ENCODE measurements at places on chromosomes 1 and 21.

- no peak for DNase-seq
Observed at GRCh38 chr1:209601809-209602657, 18.5 kb downstream of the CAMK1G start.

- DNase-seq, result no peak
Observed at GRCh38 chr1:22702296-22703085, 8.1 kb upstream of the EPHB2 start.

GRCh38 chr1:111778541-111779051, 22.9 kb downstream of the DDX20 start:
- no peak for DNase-seq

DNA sequence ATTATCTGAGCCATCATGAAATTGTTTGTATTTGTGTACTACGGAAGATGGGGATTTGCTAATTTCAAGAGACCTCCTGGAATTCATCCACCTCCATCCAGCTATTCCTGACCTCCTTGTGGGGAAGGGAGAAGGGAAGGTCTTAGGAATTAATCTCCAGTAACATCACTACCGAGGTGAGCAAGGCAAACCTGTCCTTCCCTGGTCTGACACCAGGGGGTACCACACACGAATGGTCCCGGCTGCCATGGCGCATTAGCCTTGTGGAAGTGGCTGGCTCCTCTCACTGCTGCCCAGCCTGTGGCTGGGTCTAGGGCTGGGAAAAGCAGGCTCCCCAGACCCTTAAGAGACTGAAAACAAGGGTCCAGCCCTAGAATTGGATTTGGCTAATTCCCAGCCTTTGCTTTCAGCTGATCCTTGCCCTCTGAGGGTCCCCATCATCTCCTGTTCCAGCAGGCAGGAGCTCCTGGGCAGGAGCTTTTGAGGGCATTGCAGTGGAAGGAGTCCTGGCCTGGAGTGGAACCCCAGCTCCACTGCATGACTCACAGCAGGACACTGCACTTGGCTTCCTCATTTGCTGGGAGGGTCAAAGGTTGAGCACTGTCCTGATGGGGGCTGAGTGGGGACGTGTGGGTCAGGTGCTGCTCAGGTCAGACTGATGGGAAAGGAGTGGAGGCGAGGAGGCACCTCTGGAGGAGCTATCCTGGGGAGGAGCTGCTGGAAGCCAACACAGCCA, 34.8 kb downstream of the RIMS3 start:
- no peak for DNase-seq

GRCh38 chr1:162916407-162916806, 55.4 kb upstream of the CCDC190 start:
- no peak for DNase-seq

DNA sequence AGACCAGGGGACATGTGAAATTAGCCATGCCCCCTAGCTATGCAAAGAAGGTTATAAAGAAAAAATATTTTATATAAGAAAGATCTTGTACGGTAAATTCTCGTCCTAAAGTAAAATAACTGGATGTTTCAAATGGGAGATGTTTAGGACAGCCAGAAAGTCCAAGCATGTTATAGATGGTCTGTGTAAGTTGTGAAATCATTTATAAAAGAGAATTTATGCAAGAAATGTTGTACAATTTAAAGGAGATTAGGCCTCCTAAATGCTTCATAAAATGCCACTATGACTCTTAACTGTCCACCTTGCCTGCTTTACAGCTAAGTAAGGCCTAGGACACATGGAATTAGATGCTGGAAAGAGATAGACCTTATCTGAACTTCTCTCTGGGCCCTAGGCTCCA, 118.1 kb upstream of the POGK start:
- DNase-seq, result no peak

DNA sequence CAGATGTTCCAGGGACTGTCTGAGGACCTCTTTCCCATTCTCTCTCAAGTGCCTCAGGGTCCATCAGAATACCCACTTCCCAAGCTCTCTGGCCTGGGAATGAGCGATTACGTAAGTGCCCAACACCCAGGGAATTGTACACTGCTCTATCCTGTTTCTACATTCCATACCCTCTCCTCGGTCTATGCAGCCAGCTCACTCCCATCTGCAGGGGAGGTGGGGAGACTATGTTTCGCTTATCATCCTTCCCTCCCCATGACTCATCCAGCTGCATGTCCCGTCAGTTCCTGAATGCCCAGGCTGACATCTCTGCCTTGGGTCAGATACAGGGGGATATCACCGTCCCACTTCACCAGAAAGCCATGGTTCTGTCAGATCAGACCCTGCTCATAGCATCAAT, 34.5 kb upstream of the CD1D start:
- no peak for DNase-seq

DNA sequence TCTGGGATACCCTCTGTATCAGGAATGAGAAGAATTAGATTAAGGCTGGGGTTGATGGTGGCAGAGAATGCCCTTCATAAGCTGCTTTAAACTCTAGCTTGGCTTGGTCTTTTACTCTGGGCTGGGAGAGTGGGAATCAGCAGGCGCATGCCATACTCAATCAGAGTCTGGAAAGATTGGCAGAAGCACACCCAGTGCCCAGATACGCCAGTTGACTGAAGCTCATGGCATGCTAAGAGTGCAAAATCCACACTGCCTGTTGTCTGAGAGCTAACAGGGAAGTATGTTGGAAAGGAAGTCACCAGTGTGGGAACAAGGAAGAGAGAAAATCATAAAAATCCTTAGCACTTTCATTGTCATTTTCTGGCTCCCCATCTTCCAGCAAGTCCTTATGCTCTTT, 53.0 kb downstream of the HMCN1 start:
- no peak for DNase-seq

DNA sequence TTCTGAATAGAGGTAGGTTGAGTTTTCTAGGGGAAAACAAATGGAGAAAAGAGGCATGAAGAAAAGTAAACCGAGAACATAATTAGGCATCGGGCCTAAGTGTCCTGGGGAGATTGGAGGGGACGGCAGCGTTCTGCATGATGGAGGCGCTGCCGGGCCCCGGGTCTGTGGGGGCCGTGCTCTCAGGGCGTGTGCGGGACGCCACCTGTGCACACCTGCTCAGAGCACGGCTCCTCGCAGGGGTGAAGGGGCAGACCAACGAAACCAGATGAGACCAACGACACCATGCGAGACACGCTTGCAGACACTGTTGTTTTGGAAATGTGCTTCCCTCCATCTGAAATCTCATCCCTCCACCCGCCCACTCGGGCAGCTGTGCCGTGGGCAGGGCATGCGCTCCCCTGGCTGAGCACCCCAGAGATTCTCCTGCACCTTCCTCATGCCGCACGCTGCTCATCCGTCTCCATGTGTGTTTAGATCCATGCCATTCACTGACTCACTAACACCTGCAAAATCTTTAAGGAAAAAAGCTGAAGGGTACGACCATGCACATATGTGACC, 28.2 kb upstream of the TRAPPC10 start:
- DNase-seq, result no peak

DNA sequence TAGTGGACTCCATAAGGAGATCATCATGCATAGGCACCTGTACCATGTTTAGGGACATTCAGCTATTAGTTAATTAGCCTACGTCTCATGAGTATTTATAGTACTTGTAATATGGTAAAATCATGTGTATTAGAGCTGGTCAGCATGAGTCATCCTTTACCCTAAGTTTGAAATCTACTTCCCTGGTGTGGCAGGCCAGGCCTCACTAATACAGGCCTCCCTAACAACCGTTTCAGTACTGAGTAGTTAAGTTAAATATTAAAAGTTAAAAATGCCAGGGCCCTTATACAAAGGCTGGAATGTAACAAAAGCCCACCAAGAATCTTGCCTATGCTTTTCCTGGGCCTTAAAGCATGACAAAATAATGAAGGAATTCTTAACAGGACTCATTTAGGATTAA, 356.3 kb upstream of the DPYD start:
- DNase-seq, result no peak

Data from GM12878 (cell line).